ENCODE measurements at places on chromosomes 5 and 9.
A peak's percentile ranks its signal among the peaks of the same experiment; 100 is the strongest.

GRCh38 chr9:105392531-105392930 lies 55.3 kb upstream of the FSD1L start:
- DNase-seq = no peak

DNA sequence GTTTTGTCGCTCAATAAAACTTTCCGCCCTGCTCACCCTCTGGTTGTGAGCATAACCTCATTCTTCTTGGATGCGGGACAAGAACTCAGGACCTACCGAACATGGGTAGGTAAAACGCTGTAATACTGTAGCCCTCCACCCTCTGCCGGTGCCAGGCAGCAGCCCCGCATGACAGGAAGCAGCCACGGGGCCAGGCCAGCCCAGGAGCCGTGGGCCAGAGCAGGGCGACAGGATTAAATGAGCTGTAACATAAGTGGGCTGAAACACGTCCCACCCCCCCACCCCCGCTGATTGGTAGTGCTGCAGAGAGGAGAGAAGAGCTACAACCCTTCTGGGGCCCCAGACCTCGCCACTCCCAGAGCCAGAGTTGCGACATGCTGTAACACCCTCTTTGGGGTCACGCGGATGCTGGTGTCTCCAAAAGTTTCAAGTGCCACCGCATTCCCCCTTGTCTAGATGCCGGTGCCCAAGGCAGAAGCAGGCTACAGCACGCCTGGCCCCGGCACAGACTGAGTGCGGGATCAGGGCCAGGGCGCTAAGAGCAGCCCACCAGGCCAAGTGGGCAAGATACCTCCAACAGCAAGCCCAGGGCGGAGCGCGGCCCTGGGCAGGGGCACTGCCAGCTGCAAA lies 81.8 kb downstream of the FBXW11 start:
- no peak for DNase-seq

DNA sequence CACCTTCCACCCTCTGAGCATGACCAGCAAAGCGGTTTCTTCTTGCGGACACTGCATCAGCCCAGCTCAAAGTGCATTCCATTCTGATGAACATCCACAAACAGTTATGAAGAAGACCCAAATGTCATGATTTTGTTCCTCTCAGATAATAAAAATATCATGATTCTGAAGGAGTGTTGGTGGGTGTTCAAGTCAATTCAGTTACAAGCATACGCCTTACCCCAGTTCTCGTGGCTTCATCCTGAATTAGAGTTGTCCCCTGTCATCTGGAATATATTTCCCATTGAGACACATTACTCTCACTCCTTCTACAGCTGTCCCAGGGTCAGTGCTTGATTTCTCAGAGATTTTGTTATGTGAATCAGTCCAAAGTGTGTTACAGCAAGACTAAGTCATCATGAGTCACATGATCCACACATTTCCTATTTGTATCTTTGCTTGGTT lies 325.4 kb downstream of the RFX3 start:
- DNase-seq = no peak

GRCh38 chr5:140293091-140293848 lies 9.6 kb downstream of the PFDN1 start:
- DNase-seq = no peak

DNA sequence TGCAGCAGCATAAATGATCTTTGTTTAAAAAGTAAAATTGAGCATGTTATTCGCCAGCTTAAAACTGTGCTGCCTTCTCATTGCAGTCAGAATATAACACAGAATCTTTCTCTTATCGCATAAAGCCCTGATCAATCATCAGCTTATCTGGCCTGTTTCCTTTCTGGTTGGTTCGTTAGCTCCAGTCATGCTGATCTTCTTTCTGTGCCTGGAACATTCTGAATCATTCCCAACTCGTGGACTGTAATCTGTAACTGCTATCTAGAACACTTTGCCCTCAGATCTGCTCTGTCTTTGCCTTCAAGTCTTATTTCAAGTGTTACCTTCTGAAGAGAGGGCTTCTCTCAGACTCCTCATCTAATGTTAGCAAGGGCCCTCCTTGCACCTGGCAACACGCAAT lies 11.9 kb upstream of the FER start:
- DNase-seq = no peak

GRCh38 chr5:34916518-34916917 lies 1.0 kb downstream of the BRIX1 start:
- DNase-seq = no peak

DNA sequence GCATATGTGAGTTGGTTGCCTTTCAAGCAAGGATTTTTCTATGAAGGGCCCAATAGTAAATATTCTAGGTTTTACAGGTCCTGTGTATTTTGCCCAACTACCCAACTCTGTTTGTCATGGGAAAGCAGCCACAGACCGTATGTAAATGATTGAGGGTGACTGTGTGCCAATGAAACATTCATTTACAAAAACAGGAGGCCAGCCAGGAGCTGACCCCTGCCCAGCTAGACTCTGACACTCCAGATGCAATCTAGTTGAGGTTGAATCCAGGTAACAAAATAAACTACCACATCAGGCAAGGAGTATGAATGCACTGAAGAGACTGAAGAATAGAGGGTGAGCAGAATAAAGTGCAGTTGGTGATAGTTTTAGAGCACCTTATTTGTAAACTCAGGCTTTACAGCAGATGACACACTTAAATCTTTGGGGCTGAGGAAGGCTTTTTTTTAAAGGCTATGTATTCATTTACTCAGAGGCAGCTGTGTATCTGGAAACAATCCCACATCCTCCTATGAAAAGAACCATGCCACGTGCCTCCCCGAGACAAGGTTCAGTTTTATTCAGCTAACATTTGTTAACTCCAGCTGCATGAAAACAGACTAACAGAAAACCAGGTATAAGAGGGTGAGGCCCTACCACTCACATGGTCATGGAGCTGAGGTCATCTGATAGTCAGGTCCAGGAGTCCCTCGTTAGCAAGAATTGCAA lies 60.7 kb downstream of the SLC1A1 start:
- DNase-seq = no peak

GRCh38 chr5:91026466-91026865 lies 356.7 kb downstream of the ARRDC3 start:
- no peak for DNase-seq

GRCh38 chr5:172926796-172927195 lies 32.4 kb upstream of the RPL26L1 start:
- DNase-seq = no peak

DNA sequence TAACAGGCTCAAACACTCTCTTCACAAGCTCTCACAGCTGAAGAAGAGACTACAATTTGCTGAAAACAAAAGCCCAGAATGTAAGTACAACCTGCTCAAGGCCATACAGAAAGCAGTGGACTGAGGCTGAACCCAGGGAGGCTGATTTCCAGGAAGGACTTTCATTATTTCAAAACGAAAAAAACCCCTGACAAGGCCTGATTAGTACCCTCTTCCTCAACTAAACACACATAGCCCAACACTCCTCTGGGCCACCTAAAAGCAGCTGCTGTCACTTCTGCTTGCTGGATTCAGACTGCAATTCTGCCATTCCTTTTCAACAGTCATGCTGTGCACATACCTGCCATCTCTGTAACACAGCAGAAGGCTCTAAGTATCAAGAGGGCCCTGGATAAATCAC lies 18.2 kb downstream of the NRG2 start:
- peak; percentile 11 for DNase-seq

DNA sequence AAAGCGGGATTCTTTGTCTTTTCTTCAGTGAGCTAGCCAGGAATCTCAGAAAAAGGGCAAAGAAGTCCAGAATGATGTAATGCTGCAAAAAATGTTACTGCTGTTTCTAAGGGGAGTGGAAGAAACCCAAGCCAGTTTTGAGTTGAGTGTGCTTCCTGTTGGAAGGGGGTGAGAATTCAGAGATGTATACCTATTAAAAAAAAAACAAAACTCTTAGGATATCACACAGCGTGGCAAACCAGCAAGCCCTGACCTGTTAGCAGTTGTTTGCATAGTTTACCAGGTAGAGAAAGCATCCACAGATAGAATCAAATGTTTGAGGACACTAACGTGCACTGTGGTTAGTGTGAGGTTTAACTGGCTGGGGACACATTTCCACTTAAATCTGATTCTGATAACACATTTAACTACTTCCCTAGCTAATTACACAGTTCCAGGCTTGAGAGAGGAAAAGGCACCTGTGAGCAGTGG lies 11.4 kb downstream of the BASP1 start:
- peak; percentile 26 for DNase-seq

DNA sequence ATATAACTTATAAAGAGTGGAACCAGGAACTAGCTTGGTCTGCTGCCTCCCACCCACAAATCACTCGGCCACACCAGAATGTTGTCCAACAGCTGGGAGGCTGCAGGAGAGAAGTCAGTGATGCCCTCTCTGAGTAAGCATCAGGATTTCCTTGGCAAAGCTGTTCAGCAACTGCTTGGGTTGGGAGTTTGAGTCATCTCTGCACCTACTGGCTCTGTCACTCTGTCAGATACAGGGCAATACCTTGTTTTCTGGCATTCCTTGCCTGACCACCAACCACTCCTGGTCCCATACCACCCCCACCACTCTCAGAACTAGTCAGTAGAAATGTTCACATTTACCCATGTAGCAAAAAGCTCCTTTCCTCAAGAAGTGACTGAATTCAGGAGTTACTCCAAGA lies 36.8 kb upstream of the GCNT4 start:
- DNase-seq = peak; percentile 63

DNA sequence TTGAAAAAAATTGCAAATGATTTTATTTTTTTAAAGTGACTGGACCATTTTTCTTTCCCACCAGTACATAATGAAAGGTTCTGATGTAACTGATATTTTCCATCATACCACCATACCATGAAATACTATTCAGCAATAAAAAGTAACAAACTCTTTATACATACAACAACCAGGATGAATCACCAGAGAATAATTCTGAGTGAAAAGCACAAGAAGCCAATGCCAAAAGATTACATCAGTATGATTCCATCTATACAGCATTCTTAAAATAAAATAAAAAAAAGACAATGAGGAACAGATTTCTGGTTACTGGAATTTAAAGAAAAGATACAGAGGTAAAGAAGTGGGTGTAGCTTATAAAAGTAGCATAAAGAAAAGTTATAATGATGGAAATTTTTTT lies 423.7 kb upstream of the ST8SIA4 start:
- DNase-seq = no peak

GRCh38 chr5:53219610-53220009 lies 110.1 kb upstream of the MOCS2 start:
- DNase-seq = no peak

GRCh38 chr9:114500697-114501292 lies 4.5 kb downstream of the WHRN start:
- no peak for DNase-seq

DNA sequence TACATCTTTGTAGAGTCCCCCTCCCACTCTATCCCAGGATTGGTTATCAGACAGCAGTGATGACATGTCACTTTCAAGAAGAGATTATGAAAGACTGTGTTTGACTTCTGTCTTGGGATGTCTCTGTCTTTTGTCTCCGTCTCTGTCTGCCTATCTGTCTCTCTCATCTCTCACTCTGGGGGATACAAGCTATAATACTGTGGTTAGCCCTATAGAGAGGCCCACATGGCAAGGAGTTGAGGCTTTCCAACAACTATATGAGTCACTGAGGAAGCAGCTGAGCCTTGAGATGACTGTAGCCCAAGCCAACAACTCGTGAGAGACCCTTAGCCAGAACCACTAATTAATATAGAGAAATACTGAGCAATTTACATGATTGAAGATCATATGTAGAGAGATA lies 284.8 kb downstream of the PDE4D start:
- peak; percentile 85 for DNase-seq

DNA sequence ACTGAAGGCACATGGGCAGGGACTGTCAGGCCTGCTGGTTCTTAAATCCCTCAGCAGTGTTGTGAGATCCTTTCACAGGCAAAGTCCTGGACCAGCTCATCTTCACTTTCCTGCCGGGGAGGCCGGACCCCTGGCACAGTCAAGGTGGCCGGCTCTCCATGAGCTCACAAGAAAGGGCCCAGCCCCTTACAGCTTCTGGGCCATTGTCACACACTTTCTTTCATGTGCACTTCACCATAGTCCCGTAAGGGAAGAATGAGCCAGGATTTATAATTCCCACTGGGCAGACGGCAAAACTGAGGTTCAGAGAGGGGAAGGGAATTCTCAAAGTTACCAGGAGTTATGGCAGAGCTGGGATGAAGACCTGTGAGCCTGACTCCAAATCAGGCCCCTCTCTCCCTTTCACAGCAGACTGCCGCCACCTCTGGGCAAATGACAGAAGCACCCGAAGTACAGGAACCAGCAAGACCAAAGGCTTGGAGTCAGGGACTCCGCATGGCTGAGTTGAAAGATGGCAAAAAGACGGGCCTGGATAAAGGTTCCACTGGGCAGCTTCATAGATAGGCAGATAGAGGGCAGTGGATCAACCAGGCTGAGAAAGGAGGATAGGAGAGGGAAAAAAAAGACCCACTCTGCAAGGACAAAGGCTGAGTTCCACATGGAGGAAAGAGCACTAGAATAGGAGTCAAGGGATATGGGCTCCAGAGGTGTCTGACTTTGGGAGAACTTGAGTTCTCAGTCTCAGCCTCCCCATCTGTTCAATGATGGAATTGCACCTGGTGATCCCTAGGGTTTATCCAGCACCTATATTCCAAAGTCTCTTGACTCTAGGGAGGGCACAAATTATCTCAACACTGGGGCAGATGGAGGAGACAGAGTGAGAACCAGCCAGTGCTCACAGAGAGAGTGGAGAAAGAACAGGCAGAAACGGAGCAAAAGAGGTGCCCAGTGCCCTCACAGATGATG lies 128.7 kb downstream of the PAX5 start:
- DNase-seq = no peak

DNA sequence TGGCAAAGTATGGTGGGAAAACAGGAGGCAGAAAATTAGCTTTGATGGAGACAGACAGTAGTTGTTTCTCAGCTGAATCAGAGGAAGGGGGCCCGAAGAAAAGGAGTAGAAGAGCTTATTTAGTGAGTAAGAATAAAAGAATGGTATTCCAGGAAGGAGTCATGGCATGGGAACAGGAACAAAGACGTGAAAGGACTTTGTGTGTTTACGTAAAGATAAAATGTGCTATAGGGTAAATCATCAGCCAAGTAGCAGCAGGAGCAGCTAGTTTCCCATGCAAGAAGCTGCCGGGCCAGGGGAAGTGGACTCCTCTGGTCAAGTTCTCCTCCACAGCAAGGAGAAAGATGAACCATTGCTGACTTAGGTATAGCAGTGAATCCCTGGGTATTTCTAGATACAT lies 454.5 kb downstream of the HINT1 start:
- DNase-seq = no peak

Measured in activated CD4-positive, alpha-beta T cell treated with anti-CD3 and anti-CD28 coated beads, Interleukin-10, Interleukin-2, amounts not matched to agents 100 ng/mL and 50 ng/mL, durations not matched to agents 16 hours and 8 hours (primary cell).